Myometrial cell (primary cell): ENCODE measurements at places on chromosomes 1 and 21. TPM values are rescaled to one million over a fixed set of nuclear protein-coding genes. Genes with fewer than 3 reads are reported as not detected.

Gene HUNK
- not detected in 2 replicates for total RNA-seq

Gene GJC2
- 3.9 and 4.0 TPM in 2 replicates for total RNA-seq

Gene FCN3
- not detected in 2 replicates for total RNA-seq

Gene NR0B2
- not detected in 2 replicates for total RNA-seq

Gene ADCY10
- not detected in 2 replicates for total RNA-seq

Gene MTMR11
- total RNA-seq: 8.0 and 8.6 TPM in 2 replicates

Gene TINAGL1
- total RNA-seq: 22.9 and 24.2 TPM in 2 replicates

Gene OSCP1
- total RNA-seq: 6.7 and 19.6 TPM in 2 replicates
